ENCODE measurements at places on chromosomes 11 and 22.

DNA sequence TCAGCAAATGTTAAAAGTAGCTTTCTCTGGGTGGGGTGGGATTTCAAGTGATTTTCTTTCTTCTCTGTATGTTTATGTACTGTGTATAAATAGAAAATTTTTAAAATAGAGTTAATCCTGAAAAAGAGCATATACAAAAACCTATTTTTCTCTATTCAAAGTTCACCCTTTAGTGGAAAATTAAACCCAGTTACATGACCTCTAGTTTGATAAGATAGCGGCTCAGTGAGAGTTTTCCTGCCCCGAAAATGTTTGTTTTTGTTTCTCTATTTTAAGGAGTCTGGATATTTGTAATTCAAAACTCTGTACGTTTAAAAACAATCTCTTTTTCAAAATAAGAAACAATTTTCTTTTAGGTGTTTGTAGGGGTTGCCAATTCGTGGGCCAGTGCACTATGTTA lies 42.1 kb upstream of the PITPNB start:
- DNase-seq: no peak

- no peak for DNase-seq
Observed at GRCh38 chr22:24099666-24100065, 81.6 kb upstream of the SUSD2 start.

GRCh38 chr11:72642884-72643522 lies 31.2 kb downstream of the PDE2A start:
- peak; percentile 41 for DNase-seq

GRCh38 chr11:96090711-96091110 lies 166.8 kb upstream of the MTMR2 start:
- no peak for DNase-seq

GRCh38 chr11:10459029-10459970 lies 4.2 kb downstream of the AMPD3 start:
- peak; percentile 91 for DNase-seq

DNA sequence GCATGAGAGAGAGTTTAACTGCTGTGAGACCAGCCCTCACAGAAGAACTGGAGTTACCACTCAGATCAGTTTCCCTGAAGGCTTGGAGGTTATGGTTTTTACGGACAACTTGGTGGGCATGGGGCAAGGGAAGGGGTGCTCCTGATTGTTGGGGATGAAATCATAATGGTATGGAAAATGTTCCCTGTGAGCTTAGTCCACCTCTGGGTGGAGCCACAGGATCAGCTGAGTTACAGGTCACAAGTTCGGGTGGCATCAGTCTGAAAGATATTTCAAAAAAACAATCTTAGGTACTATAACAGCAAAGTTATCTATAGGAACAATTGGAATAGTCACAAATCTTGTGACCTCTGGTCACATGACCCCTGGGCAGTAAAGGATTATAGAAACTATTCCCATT lies 162.9 kb downstream of the DLG2 start:
- DNase-seq: no peak

GRCh38 chr22:22953791-22954190 lies 66.2 kb downstream of the IGLL5 start:
- DNase-seq: no peak

- DNase-seq: no peak
Observed at GRCh38 chr22:38314051-38314932, 2.9 kb downstream of the CSNK1E start.

DNA sequence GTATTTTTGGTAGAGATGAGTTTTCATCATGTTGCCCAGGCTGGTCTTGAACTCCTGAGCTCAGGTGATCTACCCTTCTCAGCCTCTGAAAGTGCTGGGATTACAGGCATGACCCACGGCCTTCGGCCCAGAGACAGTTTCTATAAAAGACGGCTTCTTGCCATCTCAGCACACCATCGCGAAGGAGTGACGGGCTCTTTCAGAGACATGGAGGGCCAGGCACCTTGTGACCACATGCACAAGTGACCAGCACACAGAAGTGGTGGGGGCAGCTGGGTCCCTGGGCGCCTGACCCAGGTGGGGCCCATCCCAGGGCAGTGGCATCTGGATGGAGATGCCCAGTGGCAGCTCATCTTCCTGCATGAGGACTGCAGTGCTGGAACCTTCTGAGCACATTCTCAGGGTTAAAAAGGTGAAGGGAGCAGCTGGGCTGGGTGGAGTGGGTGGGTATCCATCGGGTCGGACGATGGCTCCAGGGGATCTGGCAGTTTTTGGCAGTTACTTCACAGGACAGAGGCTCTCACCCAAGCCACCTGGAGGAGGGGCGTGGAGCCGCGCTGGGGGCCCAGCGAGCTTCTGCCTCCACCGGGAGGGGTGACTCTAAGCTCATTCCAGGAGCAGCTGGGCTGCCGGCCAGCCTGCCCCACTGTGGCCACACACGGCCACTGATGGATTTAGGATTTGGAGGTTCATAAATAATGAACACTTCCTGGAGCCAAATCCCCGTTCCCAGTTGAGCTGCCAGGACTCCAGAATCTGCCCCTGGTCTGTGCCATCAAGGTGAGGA lies 373.0 kb downstream of the CTTN start:
- DNase-seq: no peak

GRCh38 chr22:22167791-22168189 lies 76.8 kb upstream of the VPREB1 start:
- no peak for DNase-seq

GRCh38 chr11:15761235-15761634 lies 595.1 kb downstream of the SOX6 start:
- no peak for DNase-seq

GRCh38 chr22:39995393-39996252 lies 869 bp downstream of the FAM83F start:
- DNase-seq: no peak

GRCh38 chr11:32388871-32389770 lies 46.2 kb downstream of the WT1 start:
- DNase-seq: no peak

DNA sequence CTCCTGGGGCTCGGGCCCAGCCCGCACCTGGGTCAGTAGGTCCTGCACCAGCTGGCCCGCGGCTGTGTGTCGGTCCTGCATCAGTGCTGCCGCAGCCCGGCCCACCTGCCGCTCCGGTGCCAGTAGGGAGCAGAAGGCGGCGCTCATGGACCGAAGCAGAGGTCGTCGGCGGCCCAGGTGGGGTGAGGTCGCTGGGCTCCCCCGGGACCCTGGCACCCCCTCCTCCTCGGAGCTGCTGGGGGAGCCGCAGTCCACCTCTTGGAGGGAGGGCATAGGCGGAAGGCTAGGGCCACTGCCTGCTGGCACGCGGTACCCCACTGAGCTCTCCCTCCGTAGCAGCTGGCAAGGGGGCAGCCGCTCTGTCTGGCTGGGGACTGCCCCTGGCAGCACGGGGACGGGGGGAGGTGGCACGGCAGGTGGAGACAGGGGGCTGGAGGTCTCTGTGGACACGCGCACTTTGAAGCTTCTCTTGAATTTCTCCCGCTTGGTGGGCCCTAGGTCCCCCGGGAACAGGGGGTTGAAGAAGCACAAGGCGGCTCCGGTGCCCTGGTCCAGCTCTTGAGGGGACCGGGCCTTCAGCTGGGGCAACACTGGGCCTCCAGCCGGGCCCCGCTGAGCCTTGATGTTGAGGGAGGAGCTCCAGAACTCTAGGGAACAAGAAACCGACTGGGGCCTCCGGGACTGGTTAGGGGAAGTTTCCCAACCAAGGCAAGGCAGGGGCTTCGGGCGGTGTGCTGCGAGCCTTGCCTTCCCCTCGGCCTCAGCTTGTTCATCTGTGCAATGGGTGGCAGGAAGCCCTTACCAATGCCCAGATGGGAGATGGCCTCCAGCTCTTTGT lies 1.4 kb downstream of the RIN1 start:
- no peak for DNase-seq

GRCh38 chr11:104060004-104060794 lies 23.8 kb downstream of the DDI1 start:
- DNase-seq: no peak

DNA sequence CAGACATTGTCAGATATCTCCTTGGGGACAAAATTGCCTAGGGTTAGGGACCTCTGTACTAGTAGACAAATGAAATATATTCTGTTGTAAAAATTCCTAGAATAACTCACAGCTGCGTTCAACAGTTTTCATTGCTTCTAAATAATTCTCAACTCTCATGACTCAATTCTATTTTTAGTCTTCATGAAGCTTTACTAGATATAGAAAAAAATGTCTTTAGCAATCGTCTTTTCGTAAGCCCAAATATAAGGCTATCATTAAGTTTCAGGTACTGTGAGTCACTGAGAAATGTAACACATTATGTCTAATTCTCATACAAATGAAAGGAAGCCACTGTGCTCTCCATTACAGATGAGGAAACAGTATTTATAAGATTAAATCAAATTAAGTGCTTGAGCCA lies 6.4 kb downstream of the MMP12 start:
- no peak for DNase-seq

GRCh38 chr22:19892257-19892879 lies 37.7 kb upstream of the GNB1L start:
- peak; percentile 68 for DNase-seq

DNA sequence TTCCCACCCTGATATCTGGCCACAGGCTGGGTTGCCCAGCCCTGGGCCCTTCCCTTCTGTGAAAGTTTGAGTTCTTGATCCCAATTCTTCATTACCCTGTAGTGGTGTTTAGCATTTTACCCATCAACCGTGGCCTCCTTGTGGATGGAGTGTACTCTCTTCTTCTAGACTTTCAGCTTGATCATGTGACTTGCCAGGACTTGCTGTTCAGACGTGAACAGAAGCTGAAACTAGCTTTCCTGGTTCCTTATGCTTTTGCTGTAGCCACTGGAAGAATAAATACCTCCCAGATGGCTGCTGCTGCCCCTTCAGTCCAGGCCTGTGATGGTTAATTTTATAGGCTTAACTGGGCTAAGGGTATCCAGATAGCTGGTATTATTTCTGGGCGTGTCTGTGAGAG lies 32.7 kb upstream of the DAGLA start:
- DNase-seq: no peak

- no peak for DNase-seq
Observed at GRCh38 chr11:44615913-44616791, 50.7 kb downstream of the CD82 start.

DNA sequence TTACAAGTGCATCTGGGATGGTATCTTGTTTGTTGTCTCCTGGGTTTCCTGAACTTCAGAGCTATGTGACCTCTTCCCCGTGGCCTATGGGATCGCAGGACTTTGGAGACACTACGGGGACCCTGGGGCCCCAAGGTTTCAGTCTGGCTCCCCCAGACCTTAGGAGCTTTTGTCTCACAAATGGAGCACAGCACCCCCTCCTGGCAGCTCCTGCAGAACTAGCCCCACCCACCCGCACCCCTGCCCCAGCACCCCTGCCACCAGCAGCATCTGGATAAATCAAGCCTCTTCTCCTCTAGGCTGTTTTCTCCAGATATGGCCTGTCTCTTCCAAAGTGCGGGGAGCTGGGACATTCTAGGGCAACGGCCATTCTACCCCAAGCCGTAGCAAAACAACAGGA lies 10.4 kb downstream of the RCOR2 start:
- peak; percentile 47 for DNase-seq

DNA sequence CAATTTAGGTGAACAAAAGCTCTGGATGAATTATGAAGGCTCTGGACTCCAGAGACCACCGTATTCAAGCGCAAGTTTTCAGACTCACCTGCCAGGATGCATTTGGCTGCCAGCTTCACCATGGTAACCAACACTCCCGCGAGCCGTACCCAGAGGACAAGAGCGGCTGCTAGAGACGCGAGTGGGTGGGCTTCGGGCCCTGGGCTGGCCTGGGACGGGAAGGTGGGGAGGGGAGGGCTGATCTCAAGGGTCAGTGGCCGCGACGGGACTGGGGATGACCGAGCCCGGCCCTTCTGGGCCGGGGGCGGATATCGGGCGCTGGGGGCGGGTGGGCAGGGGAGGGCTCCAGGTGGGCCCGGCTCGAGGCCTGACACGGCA lies 344 bp downstream of the IFT27 start:
- DNase-seq: peak; percentile 67

DNA sequence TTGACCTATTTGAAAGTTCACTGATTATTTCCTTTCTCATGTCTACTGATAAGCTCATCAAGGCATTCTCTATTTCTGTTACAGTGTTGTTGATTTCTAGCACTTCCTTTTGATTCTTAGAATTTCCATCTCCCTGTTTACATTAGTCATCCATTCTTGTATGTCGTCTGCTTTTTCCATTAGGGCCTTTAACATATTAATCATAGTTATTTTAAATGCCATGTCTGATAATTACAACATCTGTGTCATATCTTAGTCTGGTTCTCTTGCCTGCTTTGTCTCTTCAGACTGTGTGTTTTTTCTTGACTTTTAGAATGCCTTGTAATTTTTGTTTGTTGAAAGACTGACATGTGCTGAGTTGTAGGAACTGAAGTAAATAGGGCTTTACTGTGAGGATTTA lies 602.1 kb downstream of the SOX6 start:
- no peak for DNase-seq

DNA sequence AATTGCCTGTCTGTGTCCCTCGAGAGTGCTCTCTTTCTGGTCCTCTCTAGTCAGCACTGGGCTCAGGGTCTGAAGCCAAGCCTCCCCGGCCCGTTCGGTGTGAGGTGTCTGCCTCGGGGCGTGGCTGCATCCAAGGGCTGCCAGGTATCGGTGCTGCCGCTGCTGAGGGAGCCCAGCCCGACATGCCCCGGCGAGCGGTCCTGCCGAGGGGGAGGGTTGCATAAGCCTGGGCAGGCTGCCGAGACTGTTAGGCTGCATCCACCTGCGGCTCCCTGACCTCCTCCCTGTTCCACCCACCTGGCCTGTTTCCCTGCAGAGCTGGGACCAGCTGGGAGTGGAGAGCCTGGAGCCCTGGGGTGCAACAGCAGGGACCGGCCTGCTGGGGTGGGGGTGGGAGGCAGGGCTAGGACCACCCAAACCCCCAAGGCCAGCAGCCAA lies 6.3 kb downstream of the OVOL1 start:
- DNase-seq: no peak

Measured in CD4-positive, alpha-beta T cell (primary cell).